NCI-H774 (cell line): ENCODE measurements at places on chromosomes 16 and 17.

DNA sequence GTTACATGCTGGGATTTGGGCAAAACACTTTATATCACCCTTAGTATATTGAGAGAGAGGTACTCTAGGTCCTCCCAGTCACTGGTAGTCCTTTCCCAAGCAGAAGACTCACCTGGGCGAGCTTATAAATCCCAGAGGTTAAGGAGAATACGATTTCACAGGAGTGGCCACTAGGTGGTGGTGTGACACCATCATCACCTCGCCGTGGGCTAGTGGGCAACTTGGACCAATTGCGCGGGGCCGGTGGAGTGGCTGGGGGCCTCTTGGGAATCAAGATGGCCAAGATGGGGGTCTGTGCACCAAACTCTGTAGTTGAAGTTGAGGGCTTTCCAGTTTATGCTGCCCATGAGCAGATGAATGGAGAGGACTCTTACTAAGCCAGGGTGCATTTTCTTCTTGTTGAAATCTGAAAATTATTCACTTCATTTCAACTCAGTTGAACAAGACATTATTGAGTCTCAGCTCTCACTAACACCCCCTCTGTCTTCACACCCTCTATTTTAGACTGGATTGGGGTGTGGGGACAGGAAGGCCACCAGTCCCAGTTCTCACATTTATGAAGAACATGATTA lies 38.2 kb upstream of the PIRT start:
- no peak for DNase-seq

DNA sequence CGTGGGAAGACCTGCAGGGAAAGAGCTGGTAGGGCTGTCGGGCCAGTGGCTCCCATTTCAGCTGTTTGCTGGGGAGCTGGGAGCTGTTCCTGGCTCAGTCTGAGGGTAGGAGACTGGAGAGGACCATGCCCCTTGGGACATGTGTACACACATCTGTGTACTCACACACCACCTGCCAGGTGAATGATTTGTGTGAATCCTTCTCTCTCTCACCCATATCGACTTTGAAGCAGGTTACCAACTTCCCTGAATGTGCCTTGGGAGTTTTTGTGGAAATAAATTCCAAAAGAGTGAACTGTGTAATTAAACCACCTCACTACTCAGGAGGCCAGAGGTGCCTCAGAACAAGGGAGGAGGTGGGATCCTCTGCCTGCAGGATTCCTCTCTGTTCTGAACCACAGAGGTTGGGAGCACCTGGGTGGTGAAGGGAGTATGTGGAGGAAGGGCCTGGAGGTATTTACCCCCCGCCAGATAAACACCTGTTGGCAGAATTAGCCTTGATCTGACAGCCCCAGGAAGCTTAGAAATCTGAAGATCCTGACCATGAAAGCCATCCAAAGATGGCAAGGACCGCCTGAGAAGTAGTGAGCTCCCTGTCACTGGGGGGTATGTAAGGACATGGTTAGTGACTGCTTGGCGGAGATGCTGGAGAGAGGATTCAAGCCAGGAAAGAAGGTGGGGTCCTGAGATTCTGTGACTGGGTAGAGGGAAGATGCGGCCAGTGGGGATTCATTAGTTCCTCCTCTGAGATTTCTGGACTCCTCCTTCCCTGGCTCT lies 3.3 kb downstream of the ABCC3 start:
- DNase-seq, result no peak

DNA sequence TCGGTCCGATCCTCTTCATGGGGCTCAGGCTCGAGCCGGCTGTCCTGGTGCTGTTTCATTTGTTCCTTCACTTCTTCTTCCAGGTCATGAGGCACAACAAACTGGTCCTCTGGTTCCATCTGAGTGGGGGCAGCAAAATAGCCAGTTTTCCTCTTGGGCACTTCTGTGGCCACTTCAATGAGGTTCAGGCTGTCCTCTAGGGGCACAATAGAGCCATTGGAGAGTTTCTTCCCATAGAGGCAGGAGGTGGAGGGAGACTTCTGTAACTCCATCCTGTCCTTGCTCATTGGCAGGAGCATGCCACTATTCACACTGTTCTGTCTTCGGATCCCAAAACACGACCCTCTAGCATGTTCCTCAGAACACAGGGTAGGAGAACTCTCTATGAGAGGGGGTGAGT lies 22.9 kb downstream of the MARVELD3 start:
- no peak for DNase-seq

DNA sequence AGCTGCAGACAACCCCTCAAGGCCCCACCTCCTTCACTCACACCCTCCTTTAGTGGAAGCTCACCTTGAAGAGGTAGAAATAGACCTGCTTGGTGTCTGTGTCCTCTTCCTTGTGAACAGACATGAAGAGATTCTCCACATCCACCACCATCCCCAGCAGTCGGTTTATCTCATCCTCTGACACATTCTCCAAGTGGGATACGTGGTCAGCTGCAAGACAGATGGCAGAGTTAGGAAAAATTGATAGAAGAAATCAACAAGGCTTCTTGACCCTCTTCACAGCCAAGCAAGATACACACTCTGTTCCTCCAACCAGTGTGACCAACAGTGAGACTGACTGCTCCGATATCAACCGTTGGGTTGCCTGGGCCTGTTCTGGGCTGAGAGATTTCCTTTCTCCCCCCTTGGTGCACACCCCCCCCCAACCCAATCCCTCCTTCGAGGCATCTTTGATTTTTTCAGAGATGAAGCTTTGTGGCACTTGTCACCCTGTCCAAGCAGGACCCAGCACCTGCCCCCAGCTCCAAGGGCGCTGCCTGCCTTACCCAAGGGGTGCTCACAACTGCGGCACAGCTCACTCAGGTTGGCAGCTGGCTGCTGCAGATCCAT lies 902 bp downstream of the KAT2A start:
- no peak for DNase-seq

GRCh38 chr16:52446080-52446479 lies 100.9 kb downstream of the TOX3 start:
- no peak for DNase-seq
